ENCODE measurements at places on chromosomes 1 and 21.
A peak's percentile ranks its signal among the peaks of the same experiment; 100 is the strongest.

DNA sequence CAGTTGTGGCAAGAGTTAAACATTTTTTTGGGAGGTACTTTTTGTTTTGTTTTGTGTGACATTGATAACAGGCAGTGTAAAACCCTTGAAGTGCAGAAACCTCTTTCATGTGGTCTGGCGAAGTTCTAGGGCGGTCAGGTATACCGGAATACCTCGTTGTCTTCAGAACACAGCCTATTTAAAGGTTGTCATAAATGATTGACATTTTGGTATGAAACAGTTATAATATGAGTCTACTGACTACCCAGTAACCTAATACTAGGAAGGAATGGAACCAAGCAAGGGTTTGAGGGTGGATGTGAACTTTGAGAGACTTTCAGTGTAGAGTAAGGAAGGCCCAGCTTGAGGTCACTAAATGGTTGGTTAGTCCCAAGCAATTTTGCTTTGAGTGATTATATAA lies 40.5 kb downstream of the PATJ start:
- DNase-seq, result no peak

- no peak for DNase-seq
Measured at GRCh38 chr1:7705048-7705907, 65.8 kb upstream of the VAMP3 start.

DNA sequence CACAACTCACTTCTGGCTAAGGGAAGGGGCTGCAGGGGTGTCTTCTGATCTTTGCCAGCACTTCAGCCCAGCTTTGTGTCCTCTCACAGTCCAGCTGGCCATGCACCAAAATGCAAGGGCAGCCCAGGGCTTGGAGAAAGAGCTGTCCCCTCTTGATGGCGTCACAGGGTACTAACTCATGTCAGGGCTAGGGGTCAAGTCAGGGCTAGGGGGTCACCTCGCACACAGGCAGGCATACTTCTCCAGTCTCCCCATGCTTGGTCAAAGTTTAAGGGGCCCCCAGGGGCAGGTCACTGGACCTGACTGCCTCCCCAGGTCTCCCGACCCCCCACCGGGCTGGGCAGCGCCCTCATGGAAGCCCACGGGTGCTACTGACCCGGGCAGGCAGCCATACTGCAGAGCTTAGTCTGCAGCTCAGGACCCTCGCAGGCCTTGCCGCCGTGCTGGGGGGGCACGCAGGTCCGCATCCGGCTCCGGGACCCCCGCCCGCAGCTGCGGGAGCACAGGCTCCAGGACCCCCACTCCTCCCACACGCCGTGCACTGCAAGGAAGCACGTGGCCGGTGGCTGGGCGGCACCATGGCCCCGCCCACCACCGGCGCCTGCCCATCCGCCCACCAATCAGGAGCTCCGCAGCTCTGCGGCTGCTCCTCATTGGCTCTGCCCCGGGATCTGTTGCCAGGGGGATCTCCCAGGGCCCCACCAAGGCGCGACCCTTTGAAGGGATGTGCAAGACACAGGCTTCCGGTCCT lies 21.5 kb downstream of the ADGRB2 start:
- DNase-seq, result no peak

- peak; percentile 65 for DNase-seq
Measured at GRCh38 chr1:202007805-202008489, 2.4 kb upstream of the ELF3 start.

DNA sequence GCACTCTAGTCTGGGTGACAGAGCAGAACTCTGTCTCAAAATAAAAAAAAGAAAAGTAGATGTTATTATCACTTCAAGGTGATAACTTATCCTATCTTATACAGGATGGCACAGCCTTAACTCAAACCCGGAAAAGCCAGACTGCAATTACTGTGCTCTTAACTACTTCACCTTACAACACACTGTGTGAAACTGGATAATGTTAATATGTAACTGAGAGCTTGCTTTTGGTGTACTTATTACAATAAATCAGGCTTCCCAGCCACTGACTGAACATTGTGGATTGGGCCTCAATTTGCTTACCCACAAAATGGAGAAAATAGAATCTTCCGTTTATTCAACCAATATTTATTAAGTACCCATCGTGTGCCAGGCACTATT lies 1.4 kb downstream of the ORC1 start:
- DNase-seq, result no peak

GRCh38 chr1:85278853-85279314 lies 2.5 kb upstream of the BCL10 start:
- peak; percentile 97 for DNase-seq

GRCh38 chr1:230392920-230393521 lies 33.1 kb downstream of the PGBD5 start:
- DNase-seq, result no peak

All from ELR (cell line).